ENCODE measurements at places on chromosomes 7 and 10.
A peak's percentile ranks its signal among the peaks of the same experiment; 100 is the strongest.

DNA sequence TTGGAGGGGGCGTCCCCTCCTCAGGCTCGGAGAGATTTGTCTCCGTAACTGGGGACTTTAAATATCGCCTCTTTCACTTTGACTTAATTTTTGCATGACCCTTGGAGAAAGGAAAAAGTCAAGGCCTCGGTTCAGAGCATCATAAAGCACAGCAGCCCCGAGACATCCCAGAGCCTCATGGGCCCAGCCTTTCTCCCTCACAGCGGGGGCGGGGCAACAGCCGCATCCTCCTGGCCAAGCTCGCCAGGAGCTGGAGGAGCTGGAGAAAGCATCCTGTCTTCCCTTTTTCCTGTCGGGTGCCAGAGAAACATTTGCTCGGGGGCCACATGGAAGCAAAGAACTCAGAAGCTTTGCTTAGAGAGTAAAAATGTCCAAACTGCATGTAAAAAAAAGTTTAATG, 43.6 kb upstream of the DPYSL4 start:
- DNase-seq, result no peak

DNA sequence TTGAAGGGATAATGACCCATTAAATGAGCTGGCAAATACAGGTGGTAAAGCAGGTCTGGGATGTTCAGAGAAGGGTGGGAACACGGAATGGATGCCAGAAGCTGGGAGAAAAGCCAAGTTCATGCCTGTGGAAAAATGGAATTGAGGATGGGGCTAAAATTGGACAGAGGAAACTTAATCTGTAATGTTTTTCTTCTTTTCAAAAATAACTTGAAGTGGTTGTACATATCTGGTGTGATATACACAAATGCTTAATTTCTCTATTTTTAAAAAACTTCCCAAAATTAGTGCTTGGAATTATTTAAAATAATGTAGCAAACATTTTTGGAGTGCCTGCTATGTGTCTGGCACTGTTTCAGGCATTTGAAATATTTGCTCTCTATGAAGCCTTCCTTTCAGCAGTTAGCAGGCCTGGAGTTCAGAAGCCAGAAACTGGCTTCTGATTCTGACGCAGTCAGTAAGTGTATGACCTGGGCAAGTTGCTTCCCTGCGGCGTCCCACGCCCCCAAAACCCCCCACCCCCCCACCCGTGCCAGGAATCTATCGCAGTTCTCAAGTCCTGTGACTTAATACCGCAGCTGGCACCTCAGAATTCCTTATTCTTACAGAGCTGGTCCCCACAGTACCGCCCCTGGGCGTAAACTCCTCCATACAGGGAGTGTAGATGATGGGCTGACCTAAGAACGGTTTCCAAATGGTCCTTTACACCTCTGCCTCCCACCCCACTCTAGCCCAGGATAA, 828 bp upstream of the MALSU1 start:
- DNase-seq, result no peak

- DNase-seq, result no peak
Observed at GRCh38 chr7:50450590-50451032, 461 bp upstream of the FIGNL1 start.

DNA sequence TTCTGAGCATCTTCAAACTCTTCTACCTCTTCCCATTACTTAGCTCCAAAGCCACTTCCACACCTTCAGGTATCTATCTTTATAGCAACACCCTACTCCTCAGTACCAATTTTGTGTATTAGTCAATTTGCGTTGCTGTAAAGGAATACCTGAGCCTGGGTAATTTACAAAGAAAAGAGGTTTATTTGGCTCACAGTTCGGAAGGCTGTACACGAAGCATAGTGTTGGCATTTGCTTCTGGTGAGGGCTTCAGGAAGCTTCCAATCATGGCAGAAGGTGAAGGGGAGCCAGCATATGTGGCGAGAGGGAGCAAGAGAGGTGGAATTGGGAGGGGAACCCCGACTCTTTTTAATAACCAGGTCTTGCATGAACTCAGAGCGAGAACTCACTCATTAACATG, 17.6 kb upstream of the CRYGN start:
- DNase-seq, result no peak

- DNase-seq, result no peak
Observed at GRCh38 chr10:14476641-14477407, 146.1 kb upstream of the FRMD4A start.

DNA sequence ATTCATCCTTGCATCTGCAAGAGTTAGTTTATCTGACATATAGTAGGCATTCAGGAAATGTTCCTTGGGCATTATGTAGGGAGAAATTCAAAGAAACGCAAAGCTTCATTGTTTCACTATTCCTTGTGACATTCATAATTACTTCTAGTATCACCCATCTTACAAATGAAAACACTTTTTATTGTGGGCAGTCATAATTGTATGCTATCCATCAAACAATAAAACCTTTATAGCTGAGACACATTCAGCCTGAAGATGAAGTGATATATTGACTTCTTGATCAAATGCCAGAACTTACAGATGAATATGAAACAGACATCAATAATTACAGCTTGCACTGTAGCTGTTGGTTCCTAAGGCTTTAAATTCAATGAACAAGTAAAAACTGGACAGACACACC, 36.4 kb downstream of the FAM204A start:
- DNase-seq, result no peak

GRCh38 chr7:107224374-107225223, 55.8 kb downstream of the HBP1 start:
- DNase-seq, result no peak

- DNase-seq, result no peak
Observed at GRCh38 chr10:14548970-14549369, 218.2 kb upstream of the FRMD4A start.

DNA sequence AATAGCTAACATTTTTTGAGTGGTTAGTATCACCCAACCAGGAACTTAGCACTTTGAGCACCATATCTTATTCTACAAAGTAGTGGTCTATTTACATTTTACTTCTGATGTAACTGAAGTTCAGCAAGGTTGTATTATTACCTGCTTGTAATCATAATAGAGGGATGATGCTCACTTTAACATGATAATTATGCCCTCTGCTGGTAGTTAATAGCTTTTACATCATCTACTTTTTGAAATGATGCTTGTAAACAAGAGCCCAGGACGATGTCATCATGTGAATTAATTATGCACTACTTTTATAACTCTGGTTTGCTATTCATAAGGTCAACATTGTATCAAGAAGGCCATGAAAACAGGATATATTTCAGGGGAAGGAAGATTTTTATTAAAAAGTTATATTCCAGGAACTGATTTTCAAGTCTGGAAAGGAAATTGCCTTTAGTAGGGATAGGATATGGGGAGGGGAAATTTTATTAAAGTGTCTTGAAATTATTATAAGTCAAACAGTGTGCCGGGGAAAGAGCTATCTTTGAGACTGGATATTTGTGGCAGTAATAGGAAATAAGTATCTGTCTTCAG, 80.3 kb upstream of the SCIN start:
- DNase-seq, result peak; percentile 59

GRCh38 chr7:101594790-101595189, 34.3 kb downstream of the MYL10 start:
- no peak for DNase-seq

- DNase-seq, result no peak
Observed at GRCh38 chr7:122423591-122423990, 119.0 kb upstream of the FEZF1 start.

DNA sequence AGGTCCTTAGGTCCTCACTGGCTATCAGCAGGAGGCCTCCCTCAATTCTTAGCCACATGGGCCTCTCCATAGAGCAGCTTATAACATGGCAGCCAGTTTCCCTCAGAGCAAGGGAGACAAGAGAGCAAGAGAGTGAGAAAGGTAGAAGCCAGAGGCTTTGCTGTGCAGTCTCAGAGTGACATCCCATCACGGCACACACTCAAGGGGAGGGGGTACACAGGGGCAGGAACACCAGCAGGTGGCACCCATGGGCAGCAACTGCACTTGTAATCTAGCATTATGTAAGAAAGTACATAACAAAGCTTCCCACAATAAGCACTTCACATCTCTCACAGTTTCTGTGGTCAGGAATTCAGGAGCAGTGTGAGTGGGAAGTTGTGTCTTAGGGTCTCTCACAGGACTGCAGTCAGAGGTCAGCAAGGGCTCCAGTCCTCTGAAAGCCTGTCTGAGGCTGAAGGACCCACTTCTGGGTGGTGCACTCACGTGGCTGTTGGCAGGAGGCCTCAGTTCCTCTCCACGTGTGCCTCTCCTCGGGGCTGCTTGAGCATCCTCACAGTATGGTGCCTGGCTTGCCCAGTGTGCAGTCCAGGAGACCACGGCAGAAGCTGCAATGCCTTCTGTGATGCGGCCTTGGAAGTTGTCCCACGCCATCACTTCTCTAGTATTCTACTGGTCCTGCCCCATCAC, 159.4 kb downstream of the OAT start:
- peak; percentile 22 for DNase-seq

DNA sequence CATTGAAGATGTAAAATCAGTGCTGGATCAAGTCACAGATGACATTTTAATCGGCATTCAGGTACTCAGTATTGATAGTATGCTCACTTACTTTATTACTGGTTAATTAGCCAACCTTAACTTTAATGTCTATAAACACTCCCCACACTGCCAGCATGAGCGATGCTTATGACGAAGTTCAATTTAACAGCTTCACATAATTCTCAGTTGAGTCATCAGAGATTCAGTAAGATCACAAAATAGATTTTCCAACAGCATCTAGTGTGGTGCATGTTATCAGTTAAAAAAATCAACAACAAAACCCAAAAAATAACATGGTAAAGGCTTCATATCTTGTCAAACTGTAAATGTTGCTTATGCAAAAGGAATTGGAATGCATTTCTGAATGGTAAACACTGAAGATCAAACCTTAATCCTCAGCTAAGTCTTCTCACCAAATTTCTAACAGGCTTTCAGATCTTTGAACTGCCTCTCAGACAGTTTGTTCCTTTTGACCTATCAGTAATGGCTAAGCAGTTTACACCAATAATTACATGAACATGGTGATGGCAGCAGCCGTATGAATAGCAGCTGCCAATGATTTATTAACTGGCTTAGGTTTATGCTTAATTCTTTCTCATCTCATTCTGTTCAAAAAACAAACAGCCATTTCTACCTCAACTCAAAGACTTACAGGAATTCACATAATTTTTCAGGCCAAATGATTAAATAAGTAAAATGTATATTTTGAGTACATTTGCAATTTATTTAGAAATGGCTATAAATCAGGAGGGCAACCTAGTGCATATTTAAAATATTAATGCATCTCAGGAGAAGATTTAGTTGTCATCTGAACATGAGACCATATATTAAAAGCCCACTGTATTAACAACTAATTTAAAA, 98.5 kb downstream of the CABCOCO1 start:
- no peak for DNase-seq

DNA sequence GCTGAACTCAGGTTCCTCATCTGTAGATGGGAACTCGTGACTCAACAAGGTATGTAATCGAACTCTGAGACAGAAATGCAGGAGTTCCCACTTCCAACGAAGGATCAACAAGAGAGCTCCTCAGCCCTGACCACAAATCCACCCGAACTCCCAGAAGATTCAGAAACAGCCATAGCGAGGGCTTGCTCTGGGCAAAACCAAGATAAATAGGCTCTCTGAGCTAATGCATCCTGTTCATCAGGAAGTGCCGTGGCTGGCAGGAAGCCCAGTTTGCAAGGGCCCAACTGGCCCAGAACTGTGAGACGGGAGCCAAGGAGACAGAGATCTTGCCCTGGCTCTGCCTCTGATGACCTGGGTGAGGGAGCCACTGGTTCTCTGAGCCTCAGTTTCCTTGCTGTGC, 141.7 kb upstream of the PFKP start:
- no peak for DNase-seq

GRCh38 chr10:48478469-48478868, 126.4 kb downstream of the ARHGAP22 start:
- DNase-seq, result no peak

GRCh38 chr7:144834641-144835144, 1.2 kb downstream of the TPK1 start:
- peak; percentile 24 for DNase-seq

DNA sequence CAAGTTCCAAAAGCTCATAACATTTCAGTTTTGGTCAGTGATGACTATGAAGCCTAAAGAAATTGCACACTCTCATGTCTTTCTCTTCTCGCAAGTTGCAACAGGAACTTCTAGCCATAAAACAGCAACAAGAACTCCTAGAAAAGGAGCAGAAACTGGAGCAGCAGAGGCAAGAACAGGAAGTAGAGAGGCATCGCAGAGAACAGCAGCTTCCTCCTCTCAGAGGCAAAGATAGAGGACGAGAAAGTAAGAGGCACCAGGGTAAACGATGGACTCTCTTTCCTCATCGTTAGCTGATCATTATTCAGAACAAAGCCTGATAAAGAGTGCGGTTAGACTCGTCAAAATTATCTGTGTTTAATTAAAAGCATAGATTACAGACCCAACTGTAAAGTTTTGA, 94.7 kb downstream of the HDAC9 start:
- DNase-seq, result no peak

DNA sequence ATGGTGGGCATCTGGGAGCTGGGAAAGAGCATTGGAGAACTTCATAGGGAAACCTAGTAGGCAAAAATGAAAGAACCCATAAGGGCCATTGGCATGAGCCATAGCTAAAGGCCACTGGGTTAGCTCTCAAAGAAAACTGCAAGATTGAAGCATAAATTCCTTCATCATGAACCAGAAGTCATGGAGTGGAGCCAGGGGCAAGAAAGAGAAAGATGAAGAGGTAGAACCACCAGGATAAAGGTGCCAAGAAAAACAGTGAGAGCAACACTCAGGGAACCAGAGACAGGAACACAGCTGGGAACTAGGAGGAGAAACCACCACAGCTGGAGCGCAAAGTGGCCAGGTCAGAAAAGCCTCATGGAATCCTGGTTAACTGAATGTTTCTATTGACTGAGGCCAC, 11.5 kb upstream of the SGMS1 start:
- DNase-seq, result no peak

- DNase-seq, result no peak
Observed at GRCh38 chr10:8050556-8051108, 3.9 kb upstream of the GATA3 start.

GRCh38 chr7:43044511-43044910, 67.9 kb upstream of the HECW1 start:
- DNase-seq, result no peak

- no peak for DNase-seq
Observed at GRCh38 chr7:89914711-89915110, 239.6 kb upstream of the STEAP1 start.

DNA sequence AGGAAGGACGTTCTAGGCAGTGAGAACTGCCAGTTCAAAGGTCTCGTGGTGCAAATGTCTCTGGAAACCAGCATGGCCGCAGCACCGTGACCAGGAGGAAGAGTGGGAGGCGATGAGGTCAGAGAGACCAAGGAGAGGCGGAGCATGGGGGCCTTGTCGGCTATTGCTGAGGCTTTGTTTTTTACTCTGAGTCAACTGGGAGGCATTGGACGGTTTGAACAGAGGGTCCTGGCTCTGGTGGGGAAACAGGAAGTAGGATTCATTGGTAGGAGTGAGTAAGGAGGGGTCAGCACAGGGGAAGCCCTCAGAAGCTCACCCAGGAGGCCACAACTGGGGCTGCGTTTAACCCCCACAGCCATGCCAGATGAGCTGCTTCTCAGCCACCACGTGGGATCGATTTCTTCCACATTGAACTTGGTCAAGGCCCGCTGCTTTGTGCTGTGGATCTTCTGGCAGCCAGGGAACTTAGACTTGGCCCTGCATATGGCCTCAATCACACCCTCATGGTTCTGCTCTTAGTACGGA, 22.2 kb upstream of the SH2B2 start:
- DNase-seq, result no peak
